Activated CD4-positive, alpha-beta T cell treated with anti-CD3 and anti-CD28 coated beads, Interleukin-2, amount 10 ng/mL, durations not matched to agents 24 days and 14 days (primary cell): ENCODE measurements at places on chromosomes 13 and 19. TPM values are rescaled to one million over a fixed set of nuclear protein-coding genes. Genes with fewer than 3 reads are reported as not detected.

Gene TMC4
- 0.54 and 1.1 TPM in 2 replicates for total RNA-seq

Gene KLF2
- 2.2 and 3.7 TPM in 2 replicates for total RNA-seq

Gene CPB2
- not detected in 2 replicates for total RNA-seq

Gene ERICH4
- total RNA-seq, result not detected in 2 replicates

Gene ZNF829
- 4.8 TPM in 2 replicates for total RNA-seq

Gene RASIP1
- 0.71 and 0.82 TPM in 2 replicates for total RNA-seq

Gene TMEM38A
- 0.42 and 0.83 TPM in 2 replicates for total RNA-seq

Gene OR2Z1
- total RNA-seq, result not detected in 2 replicates

Gene PRTN3
- total RNA-seq, result not detected in 2 replicates

Gene KIR2DL1
- total RNA-seq, result not detected in 2 replicates

Gene RASAL3
- total RNA-seq, result 110 and 114 TPM in 2 replicates
